ENCODE measurements at places on chromosomes 1 and 21.

GRCh38 chr1:45117766-45118165, 88.6 kb downstream of the ZSWIM5 start:
- DNase-seq = no peak

DNA sequence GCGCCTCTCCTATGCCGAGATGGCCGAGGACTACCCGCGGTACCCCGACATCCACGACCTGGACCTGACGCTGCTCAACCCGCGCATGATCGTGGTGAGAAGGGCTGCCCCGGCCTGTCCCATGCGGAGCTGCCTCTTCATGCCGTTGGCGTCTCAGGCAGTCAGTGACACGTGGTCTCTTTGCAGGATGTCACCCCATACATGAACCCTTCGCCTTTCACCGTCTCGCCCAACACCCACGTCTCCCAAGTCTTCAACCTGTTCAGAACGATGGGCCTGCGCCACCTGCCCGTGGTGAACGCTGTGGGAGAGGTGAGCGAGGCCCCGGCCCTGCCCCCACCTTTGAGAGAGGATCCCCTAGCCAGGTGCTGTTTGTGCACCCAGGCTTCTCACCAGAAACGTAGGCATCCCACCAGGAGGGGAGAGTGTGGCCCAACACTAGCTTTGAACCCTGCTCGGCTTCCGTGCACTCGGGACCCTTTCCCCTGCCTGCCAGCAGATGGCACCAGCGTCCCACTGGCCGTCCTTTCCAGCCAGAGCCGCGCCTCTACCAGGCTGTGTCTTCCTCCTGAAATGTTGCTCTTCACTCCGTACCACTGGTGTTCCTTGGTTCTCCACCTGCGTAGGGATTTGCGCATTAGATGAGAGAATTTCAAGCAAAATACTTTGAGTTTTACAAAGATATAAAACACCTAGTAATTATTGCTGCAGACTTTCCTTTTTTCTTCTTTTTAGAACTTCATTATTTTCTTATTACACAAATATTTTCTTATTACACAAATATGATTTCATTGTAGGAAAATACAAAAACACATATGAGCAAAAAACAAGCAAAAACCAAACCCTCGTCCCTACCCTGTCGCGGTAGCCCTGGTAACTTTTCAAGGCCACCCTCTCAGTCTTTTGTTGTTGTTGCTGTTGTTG, 9.0 kb downstream of the NPPA start:
- DNase-seq = peak; percentile 73

- no peak for DNase-seq
These were observed 144.4 kb upstream of the HNRNPU start for GRCh38 chr1:245008761-245009160.

- no peak for DNase-seq
These were observed 445 bp upstream of the RGS4 start for GRCh38 chr1:163068716-163069115.

GRCh38 chr1:16038620-16038912, 5.0 kb upstream of the CLCNKB start:
- no peak for DNase-seq

DNA sequence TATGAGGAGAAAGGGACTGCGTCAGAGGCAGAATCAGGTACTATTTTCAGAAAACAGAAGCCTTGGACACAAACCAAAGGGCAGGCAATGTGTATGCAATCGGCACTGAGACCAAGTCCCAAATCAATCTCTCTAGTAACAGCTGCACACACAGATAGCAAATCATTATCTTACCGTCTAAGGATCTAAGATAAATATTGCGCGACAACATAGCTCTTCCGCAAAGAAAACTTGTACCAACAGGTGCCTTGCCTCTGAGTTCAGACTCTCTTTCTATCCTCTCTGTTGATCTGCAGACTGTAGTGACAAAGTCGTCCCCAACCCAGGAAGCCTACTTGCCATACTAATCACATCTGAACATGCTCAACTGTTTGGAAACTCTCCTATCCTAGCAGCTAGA, 22.6 kb upstream of the SAMD13 start:
- no peak for DNase-seq

GRCh38 chr1:59878370-59878769, 48.2 kb downstream of the CYP2J2 start:
- no peak for DNase-seq

DNA sequence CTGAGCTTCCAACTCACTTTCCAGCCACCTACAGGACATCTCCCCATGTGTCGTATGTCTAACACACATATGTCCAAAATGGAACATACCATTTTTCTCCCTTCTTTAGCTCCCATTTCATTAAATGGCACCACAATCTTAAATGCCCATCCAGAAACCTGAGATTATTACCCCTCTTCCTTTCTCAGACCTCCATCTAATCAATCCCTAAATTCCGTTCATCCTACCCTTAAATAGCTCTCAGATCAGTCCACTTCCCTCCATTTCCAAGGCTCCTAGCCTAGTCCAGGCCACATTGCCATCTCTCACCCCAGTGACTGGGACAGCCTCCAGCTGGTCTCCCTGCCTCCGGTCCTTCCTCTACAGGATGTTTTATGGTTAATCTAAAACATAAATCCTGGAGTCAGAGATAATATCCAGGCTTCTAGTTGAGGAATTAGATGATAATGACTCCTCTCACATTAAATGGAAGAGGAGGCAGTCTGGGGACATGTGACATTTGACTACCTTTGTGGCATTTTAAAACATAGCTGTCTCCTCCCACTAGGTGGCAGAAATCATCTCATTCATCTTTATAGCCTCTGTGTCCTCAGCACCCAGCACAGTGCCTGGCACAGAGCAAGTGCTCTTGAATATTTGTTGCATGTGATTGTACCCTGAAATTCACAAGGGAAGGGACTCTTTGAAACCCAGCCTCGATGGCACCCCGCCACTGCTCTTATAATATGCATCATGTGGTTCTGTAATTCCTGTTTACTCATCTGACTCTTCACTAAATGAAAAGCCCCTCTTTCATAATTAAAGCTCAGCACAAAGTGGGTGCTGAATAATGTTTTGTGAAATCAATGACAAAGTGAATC, 102.3 kb downstream of the TMEM53 start:
- DNase-seq = no peak

DNA sequence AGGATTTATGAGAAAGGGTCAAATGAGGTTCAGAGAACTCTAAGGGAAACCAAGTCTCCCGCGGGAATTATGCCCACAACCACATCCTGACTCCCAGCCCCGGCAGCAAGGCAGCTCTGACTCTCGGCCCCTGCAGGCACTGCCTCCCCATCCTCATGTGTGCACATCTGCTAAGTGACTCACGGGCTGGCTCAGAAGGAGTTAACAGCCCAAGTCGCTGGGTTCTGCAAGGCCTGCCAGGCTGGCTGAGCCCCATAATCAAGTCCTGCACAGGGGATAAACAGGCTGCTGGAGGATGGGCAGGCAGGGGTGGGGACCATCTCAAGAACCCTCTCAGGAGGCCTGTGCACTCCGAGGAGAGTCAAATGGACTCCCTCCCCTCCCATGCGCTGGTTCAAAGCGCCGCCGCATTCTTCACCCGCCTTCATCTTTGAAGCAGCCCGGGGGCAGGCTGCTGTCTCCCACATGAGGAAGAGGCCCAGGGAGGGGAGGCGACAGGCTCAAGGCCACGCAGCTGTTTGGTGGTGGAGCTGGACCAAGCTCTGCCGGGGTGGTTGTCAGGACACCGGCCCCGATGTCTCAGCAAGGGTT, 344.3 kb downstream of the MATN1 start:
- no peak for DNase-seq

GRCh38 chr1:223216074-223216473, 73.0 kb upstream of the TLR5 start:
- DNase-seq = no peak

GRCh38 chr1:92495392-92496063, 8.8 kb upstream of the GFI1 start:
- no peak for DNase-seq

DNA sequence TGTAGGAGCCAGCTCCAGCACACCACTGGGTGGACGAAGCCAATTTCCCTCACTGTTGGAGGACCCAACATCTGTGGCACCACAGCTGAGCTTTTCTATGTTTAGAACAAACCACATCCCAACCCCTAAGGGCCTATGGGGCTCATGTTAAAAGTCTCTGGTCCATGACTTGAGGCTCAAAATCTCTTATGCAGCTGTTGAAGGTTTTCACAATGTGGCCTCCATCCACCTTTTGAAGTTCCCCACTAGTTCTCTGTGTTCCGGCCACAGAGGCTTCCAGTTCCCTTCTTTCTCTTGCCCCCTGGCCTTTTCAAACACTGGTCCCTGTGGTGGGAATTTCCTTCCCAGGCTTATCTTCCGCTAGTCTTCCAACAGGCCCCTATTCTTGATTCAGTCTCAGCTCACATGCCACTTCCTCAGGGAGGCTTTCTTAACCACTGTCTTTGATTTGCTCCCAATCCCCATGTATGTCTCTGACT, 3.9 kb upstream of the IFNLR1 start:
- no peak for DNase-seq

DNA sequence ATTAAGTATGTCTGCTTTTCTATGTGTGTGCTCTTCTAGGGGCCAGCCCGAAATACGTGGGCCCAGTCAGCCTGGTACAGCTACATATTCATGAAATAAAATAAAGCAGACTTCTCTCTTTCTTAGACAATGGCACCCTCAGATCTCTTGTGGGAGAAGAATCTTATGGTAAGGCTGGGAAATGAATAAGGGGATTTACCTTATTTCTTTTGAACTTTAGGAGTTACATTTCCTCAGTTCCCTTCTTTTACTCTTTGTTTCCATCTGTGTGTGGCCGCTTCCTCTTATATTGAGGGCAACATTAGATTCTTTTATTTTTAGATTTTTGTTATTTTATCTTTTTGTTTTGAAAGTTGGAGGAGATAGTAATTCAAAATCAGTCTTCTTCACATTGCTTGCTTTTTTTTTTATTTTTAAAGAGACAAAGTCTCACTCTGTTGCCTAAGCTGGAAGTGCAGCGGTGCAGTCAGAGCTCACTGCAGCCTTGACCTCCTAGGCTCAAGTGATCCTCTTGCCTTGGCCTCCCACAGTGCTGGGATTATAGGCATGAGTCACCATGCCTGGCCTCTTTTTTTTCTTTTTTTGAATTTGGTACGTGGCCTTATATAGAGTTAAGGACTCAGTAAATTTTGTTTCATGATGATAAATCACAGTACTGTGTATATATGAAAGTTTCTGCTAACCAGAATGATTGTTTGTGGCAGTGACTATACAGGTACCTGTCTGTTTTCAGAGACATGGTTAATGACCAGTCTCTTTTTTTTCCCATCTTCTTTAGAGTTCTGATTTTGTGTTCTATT, 9.1 kb downstream of the LAMC1 start:
- DNase-seq = no peak

- no peak for DNase-seq
These were observed 32.9 kb downstream of the FAM78B start for GRCh38 chr1:166133857-166134256.

- DNase-seq = no peak
These were observed 6.0 kb upstream of the SCYL3 start for GRCh38 chr1:169899519-169900217.

GRCh38 chr1:109116286-109116685, 2.4 kb downstream of the ELAPOR1 start:
- DNase-seq = no peak

Measured in activated T-cell treated with anti-CD3 and anti-CD28 coated beads for 4 hours (primary cell).